ENCODE measurements at places on chromosomes 2 and 18. TPM values are rescaled to one million over a fixed set of nuclear protein-coding genes. Genes with fewer than 3 reads are reported as not detected.

The SIX2 gene
- total RNA-seq: not detected

The LOXL3 gene
- 1.4 TPM for total RNA-seq

The MARCO gene
- not detected for total RNA-seq

The REG3G gene
- total RNA-seq: not detected

The C1QL2 gene
- not detected for total RNA-seq

The SP5 gene
- total RNA-seq: not detected

The ABCG5 gene
- total RNA-seq: not detected

GRCh38 chr18:48612917-48613316 lies 74.1 kb downstream of the CTIF start:
- no peak overlapping the region for H3K4me3 ChIP-seq
- no peak for DNase-seq
- no peaks in the 10 kb centered on the region for H3K27me3 ChIP-seq
- H3K36me3 ChIP-seq: no peaks in the 10 kb centered on the region
- no peaks in the 10 kb centered on the region for H3K4me1 ChIP-seq
- H3K27ac ChIP-seq: no peak overlapping the region

GRCh38 chr2:41431756-41432155 lies 616.1 kb upstream of the PKDCC start:
- H3K36me3 ChIP-seq: no peaks in the 10 kb centered on the region
- H3K4me1 ChIP-seq: no peaks in the 10 kb centered on the region
- no peaks in the 10 kb centered on the region for H3K27me3 ChIP-seq
- H3K27ac ChIP-seq: no peak overlapping the region

- H3K36me3 ChIP-seq: no peaks in the 10 kb centered on the region
- no peaks in the 10 kb centered on the region for H3K4me1 ChIP-seq
- no peak overlapping the region for H3K27ac ChIP-seq
Measured at GRCh38 chr18:65725251-65726050, 25.4 kb upstream of the CDH7 start.

GRCh38 chr2:23366720-23367119 lies 18.3 kb upstream of the KLHL29 start:
- H3K4me3 ChIP-seq: no peak overlapping the region
- H3K4me1 ChIP-seq: no peaks in the 10 kb centered on the region
- H3K27me3 ChIP-seq: peaks cover 32% of the 10 kb centered on the region
- DNase-seq: no peak
- H3K36me3 ChIP-seq: no peaks in the 10 kb centered on the region

GRCh38 chr2:65351234-65351947 lies 81.0 kb downstream of the SPRED2 start:
- DNase-seq: no peak
- H3K4me1 ChIP-seq: no peaks in the 10 kb centered on the region
- peaks cover 13% of the 10 kb centered on the region for H3K27me3 ChIP-seq
- H3K27ac ChIP-seq: no peak overlapping the region
- H3K36me3 ChIP-seq: no peaks in the 10 kb centered on the region

DNA sequence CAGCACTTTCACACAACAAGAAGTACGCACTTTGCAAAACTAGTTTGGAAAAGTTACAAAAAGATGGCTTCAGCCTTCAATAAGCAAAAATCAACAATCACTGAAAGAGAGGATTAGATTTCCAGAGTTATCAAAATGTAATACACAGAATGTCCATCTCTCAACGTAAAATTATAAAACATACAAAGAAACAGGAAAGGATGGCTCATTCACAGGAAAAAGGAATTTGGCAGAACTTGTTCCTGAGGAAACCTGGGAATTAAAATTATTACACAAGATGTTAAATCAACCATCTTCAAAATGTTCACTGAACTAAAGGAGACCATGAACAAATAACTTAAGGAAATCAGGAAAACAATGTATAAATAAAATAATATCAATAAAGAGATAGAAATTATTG lies 8.0 kb downstream of the C2orf92 start:
- H3K4me3 ChIP-seq: no peak overlapping the region
- DNase-seq: no peak
- no peaks in the 10 kb centered on the region for H3K36me3 ChIP-seq
- H3K4me1 ChIP-seq: peaks cover 3% of the 10 kb centered on the region
- no peak overlapping the region for H3K27ac ChIP-seq

DNA sequence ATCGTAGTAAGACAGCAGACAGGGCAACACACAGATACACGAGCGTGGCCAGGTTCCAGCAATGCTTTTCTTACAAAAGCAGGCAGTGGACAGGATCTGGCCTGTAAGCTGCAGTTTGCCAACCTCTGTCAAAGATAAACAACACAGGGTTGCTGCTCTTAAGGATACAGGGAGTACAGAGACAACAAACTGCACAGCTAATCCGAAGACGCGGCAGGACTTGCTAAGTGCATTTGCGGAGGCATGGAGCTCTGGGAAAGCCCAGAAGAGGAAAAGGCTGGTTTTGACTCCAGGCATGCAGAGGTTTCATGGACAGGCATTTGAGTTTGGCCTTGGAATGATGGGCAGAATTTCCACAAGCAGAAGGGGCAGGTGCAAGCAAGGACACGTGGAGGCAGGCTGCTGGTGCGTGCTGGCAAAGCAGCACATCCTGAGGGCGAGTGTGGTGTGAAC lies 24.4 kb downstream of the SERTAD2 start:
- peaks cover 39% of the 10 kb centered on the region for H3K36me3 ChIP-seq
- no peak overlapping the region for H3K4me3 ChIP-seq
- H3K4me1 ChIP-seq: peaks cover 20% of the 10 kb centered on the region
- no peak for DNase-seq

- peak overlapping the region; percentile 98 for H3K27ac ChIP-seq
- no peak for DNase-seq
- H3K4me3 ChIP-seq: peak overlapping the region; percentile 92
- no peaks in the 10 kb centered on the region for H3K27me3 ChIP-seq
- H3K4me1 ChIP-seq: peaks cover 31% of the 10 kb centered on the region
Measured at GRCh38 chr2:239401881-239402233, 1.0 kb upstream of the HDAC4 start.

GRCh38 chr18:29928081-29928480 lies 1114.5 kb downstream of the DSC3 start:
- no peaks in the 10 kb centered on the region for H3K4me1 ChIP-seq
- no peaks in the 10 kb centered on the region for H3K36me3 ChIP-seq
- H3K27me3 ChIP-seq: no peaks in the 10 kb centered on the region

DNA sequence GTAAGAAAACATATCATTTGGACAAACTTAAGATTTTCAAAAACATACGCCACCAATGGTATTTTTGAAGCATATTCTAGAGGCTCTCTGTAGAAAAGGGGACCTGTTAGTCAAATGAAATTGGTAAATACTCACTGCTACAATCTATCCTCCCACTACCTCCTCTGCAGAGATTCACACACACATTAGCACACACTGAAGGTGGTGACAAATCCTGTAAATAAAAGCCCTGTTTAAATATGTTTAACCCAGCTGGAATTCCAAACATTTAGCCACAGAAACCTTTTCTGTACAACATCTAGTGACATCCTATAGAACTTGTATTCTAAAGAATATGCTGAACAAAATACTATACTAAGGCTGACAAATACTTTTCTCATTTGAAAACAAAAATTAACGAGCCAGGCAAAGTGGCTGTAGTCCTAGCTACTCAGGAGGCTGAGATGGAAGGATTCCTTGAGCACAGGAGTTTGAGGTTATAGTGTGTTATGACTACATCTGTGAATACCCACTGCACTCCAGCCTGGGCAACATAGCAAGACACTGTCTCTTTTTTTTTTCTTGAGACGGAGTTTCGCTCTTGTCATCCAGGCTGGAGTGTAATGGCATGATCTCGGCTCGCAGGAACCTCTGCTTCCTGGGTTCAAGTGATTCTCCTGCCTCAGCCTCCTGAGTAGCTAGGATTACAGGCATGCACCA lies 25.9 kb downstream of the ALS2 start:
- H3K27me3 ChIP-seq: no peaks in the 10 kb centered on the region
- H3K36me3 ChIP-seq: peaks cover 14% of the 10 kb centered on the region
- H3K27ac ChIP-seq: no peak overlapping the region
- no peaks in the 10 kb centered on the region for H3K4me1 ChIP-seq
- DNase-seq: no peak
- H3K4me3 ChIP-seq: no peak overlapping the region

- no peak for DNase-seq
- H3K27ac ChIP-seq: no peak overlapping the region
- no peaks in the 10 kb centered on the region for H3K4me1 ChIP-seq
- no peak overlapping the region for H3K4me3 ChIP-seq
Measured at GRCh38 chr18:22337833-22338232, 79.9 kb downstream of the CTAGE1 start.

- no peaks in the 10 kb centered on the region for H3K4me1 ChIP-seq
- DNase-seq: no peak
- H3K27me3 ChIP-seq: peaks cover 4% of the 10 kb centered on the region
- no peak overlapping the region for H3K27ac ChIP-seq
- no peak overlapping the region for H3K4me3 ChIP-seq
Measured at GRCh38 chr2:69964353-69964841, 3.0 kb upstream of the ASPRV1 start.

- peaks cover 31% of the 10 kb centered on the region for H3K27me3 ChIP-seq
- DNase-seq: no peak
- H3K27ac ChIP-seq: no peak overlapping the region
- no peak overlapping the region for H3K4me3 ChIP-seq
Measured at GRCh38 chr2:26702025-26702424, 9.5 kb downstream of the KCNK3 start.
